Stimulated activated CD4-positive, alpha-beta T cell treated with anti-CD3 and anti-CD28 coated beads, Interleukin-1b, Interleukin-23, amount 100 ng/mL, for 24 hours (primary cell): ENCODE measurements at places on chromosomes 3 and 15.

DNA sequence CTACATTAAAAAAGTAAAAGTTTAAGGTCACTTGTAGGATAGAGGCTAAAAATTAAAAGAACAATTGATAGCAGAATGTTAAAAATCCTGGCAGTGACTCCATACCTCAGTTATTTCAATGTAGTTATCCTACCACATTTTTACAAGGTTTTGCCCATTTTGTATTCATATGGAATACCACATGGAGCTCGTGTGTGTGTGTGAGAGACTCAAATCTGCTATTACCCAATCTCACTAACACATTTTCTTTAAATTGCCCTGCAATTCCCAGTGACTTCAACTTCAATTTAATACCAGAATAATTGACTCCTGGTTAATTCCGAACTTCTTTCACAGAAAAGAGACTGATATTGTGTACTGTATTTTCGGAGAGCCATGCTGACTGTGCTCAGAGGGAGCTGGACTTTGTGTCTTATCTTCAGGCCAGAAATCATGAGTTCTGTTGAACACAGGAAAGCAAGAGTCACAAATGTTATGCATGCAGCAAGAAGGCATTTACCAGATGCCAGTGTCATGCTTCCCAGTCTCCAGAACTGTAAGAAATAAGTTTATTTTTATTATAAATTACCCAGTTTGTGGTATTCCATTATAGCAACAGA lies 529.0 kb upstream of the NECTIN3 start:
- DNase-seq = no peak

GRCh38 chr3:127670761-127671522 lies 1.8 kb upstream of the ABTB1 start:
- DNase-seq = no peak

GRCh38 chr15:77550301-77551251 lies 82.1 kb downstream of the LINGO1 start:
- DNase-seq = no peak

DNA sequence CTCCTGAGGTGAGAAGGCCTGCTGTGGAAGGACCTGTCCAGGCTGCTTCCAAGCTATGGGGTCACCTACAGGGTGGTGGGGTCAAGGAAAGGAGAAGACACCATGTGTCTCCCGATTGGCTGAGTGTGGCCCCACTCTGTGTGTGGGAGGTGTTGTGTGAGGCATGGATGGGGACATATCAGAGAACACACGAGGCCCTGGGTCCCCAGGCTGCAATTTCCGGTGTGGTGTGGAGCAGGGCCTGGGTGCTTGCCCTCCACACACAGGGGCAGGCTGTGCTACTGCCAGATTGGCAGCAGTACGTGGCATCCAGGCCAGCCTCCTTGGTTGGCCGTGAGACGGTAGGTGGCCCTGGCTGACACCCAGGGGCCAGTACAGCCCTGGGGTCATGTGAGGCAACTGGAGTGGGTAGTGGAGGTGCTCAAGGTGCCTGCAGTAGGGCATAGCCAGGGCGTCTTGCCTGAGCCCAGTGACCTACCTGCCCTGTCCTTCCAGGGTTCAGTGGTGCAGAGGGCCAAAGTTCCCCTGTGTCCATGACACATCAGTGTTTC lies 233.8 kb downstream of the SNRPN start:
- DNase-seq = no peak

DNA sequence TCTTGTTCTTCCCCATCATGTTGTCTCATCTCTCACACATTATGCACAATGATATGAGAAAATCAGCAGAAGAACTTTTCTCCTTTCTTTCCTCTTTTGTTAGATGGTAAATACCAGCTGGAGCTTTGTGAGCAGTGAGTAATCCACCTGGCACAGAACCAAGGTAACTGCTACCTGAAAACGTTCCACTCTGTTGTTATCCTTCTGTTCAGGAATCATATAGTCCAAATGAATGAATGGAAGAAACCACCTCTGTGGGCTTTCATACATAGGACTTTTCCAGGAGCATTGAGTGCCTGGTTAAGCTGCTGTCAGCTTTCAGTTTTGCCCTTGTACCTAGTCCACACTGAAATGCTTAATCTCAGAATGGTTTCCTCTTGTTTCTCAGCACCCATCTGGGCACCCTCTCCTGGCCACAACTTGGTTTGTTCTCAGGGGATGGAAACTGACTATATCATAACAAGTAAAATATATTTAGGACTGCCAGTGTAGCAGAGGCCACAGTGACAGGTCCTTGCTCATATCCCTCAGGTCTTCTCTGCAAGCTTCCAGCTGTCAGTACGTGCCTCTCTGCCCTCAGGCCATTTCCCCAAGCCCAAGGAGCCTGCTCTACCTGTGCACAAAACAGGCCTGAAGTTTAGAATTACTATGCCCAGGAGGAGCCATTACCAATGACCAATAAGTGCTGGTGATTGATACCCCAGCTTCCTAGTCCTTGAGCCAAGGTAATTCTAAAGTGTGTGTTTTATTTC lies 23.5 kb upstream of the SLC4A7 start:
- DNase-seq = no peak

DNA sequence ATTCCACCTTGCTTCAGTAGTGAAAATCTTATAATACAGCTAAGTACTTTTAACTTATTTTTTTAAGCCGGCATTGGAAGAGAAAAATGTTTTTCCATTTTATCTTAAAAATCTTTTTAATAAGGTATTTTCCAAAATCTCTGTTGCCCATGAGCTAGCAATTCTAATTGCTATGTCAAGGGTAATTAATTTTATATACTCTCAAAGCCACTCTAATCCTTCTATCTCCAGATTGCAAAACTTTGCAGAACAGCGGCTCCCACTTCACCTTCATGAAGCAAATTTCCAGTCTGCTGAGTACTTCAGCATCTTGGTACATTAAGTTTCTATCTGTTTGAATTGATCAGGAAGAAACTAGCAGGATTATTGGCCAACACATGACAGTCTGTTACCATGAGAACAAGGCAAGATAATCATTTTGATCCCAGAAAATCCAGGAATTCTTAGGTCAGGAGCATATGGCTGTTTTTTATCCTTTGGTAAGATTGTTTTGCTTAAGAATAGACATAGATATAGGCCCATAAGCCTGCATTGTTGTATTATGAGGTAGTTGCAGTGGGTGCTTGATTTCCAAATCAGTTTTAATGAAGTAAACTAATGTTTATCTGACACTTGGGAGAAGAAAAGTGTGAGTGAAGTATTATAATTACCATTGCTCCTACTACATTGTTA lies 6.0 kb downstream of the TIPARP start:
- DNase-seq = no peak

DNA sequence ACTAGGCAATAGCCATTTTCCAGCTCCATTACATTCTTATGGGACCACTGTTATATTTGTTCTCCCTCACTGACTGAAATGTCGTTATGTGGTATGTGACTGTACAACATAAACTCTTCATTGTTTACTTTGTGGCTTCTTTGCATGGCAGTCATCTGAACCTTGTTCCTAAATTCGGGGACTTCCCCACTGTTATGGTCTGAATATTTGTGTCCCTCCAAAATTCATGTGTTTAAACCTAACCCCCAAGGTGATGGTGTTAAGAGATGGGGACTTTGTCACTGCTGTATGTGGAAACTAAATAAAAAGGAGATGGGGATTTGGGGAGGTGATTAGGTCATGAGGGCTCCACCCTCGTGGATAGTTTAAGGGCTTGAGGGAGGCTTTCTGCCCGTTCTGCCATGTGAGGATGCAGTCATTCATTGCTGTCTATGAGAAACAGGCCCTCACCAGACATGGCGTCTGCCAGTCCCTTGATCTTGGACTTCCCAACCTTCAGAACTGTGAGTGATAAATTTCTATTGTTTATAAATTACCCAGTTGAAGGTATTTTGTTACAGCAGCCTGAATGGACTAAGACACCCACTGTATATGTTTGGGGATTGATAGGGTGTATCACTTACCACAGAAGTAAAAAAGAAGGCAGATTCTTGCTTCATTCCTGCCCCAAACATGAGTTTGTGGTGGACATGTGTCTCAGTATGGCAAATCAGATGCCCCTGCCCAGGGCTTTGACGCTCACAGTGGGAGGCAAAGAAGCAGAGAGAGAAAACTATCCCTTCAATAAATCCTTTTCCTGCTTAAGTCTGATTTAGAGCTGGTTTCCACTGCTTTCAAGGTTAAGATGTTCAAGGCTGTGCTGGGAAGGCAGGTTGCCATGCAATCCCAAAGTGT lies 138.0 kb upstream of the UBE2E1 start:
- DNase-seq = no peak

DNA sequence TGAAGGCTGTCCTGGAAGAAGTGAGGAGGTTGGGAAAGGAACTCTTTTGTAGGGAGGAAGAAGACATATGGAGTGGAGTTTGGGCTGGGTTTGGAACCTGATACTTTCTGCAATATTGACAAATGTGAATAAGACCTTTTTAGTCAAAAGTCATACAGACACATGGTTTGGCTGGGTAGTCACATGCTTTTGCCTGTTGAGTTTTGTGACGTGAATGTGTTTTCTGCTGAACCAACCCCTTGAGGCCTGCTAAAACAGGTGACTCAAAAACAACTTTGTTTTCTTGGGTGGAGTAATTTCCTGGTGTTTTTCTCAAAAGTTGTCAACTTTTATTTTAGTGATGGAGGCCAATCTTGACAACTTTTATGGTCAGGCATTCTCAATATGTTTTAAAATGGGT lies 39.4 kb upstream of the CCR4 start:
- no peak for DNase-seq

DNA sequence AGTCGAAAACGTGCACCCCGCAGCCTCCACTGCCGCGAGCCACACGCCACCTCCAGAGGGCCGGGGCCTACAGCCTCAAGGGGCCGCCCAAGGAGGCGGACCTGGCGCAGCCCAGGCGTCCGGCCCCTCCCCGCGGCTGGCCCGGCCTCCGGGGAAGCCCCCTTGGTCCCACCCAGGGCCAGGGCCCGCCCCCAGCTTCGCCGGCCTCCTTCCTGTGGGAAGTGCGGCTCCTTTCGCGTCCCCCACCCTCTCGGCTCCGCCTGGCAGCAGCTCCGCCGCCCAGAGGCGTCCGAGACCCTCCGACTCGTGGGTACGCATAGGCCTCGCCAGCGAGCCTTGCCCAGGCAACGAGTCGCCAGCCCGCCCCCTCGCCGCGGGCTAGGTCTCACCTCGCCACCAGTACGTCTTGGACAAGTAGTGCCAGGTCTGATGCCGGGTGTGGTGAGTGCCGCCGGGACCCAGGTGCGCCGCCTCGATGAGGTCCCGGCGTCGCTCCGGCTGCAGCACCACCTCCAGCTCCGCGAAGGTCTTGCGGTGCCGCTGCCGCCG lies 642 bp downstream of the ZBTB11 start:
- peak; percentile 80 for DNase-seq

- DNase-seq = no peak
Observed at GRCh38 chr3:194673761-194674160, 1.8 kb upstream of the LSG1 start.

DNA sequence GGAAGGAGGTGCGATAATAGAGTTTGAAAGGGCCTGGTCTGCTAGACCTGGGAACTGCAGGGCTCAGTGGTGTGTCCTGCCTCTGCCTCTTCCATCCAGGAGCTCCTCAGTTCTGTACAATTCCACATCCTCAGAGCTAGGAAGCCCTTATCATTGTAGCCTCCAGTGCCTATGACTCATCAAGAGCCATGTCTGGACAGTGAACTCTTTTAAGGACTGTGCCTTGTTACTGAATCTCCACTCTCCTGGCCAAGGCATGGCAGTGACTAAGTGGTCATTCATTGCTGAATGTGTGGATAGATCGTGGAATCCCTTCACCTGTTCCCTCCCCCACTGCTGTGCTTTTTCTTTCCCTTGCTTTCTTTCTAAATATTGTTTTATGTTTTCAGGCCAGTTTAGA lies 2.9 kb downstream of the TIMP4 start:
- DNase-seq = no peak

GRCh38 chr3:52845157-52845556 lies 10.3 kb upstream of the MUSTN1 start:
- no peak for DNase-seq

- DNase-seq = no peak
Observed at GRCh38 chr3:55709411-55710012, 222.4 kb upstream of the WNT5A start.

DNA sequence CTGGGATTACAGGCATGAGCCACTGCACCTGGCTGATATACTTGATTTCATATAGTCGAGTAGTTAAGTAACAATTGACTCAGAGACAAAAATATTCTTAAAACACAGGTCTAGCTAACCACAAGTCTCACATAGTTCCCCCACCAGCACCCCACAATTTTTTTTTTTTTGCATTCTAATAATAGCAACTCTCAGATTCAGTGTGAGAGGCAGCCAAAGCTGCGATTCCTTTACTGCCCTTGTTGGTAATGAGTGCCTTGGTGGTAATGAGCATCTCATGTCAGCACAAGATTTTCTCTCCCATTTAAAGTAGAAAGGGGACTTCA lies 72.5 kb downstream of the WWTR1 start:
- DNase-seq = no peak

- no peak for DNase-seq
Observed at GRCh38 chr3:160132226-160132625, 93.0 kb upstream of the C3orf80 start.

DNA sequence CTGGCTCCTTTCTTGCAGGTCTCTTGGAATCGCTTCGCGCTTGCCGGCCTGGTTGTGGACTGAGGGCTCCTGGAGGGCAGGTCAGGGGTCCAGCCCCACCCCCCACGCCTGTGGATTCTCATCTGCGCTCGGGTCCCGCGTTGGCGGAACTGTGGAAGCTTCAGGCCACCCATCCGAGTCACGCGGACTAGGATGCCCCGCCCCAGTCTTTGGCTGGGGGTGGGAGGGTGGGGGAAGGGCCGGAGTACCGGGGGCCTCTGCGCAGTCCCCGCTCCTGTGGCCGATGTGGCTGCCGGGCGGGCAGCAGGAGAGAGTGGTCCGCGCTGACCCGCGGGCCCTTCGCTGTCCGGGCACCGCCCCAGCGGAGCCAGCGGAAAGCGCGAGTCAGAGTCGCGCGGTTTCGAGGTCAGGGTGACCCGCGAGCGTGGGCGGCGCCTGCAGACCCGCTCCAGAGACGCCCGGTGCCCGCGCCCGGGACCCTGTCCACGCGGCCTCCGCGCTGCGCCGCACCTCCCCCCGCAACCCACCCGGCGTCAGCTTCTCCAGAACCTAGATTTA lies 114.2 kb downstream of the KLF13 start:
- DNase-seq = no peak

- no peak for DNase-seq
Observed at GRCh38 chr15:25670025-25670554, 193.0 kb downstream of the ATP10A start.

DNA sequence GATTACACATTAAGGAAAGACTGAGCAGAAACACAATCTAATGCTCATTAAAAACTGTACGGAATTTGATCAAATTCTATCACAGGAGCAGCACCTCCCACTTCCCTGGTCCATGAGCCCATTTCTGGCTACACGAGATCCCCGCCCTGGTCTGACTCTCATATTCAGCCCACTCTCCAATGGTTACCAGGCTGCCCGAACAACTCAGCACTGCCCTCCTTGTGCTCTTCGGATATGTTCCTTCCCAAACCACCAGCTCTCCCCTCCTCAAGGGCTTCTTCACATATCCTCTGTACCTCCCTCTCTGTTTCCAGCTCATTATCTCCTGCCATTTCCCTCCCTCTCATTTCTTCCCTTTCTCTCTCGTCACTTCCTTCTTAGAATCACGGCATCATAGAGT lies 180.5 kb downstream of the RSL24D1 start:
- DNase-seq = no peak
